ENCODE measurements at places on chromosomes 6 and 20. TPM values are rescaled to one million over a fixed set of nuclear protein-coding genes. Genes with fewer than 3 reads are reported as not detected.

The TDRD6 gene
- total RNA-seq: 0.17 TPM

The DNAAF9 gene
- total RNA-seq: 29.9 TPM

DNA sequence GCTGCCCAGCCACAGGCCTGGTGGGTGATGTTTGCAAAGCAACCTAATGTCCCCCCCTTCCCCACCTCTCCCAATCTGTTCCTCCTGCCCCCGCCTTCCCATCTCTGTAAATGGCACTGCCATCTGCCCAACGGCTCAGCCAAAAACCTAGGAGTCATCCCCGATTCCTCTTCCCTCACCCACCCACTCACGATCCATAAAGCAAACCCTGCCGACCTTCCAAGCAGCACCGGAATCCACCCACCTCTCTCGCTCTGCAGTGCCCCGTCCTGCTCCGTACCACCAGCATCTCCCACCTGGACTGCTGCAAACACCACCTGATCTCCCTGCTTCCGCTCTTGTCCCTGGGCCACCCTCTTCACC, 37.6 kb downstream of the SULF2 start:
- DNase-seq: no peak

- no peak for DNase-seq
Observed at GRCh38 chr6:33147807-33148666, 44.2 kb downstream of the COL11A2 start.

- DNase-seq: no peak
Observed at GRCh38 chr6:44100088-44100550, 27.1 kb downstream of the MRPL14 start.

GRCh38 chr6:34423254-34423653, 2.6 kb downstream of the RPS10 start:
- DNase-seq: no peak

- DNase-seq: no peak
Observed at GRCh38 chr6:25083784-25084507, 148.2 kb upstream of the RIPOR2 start.

DNA sequence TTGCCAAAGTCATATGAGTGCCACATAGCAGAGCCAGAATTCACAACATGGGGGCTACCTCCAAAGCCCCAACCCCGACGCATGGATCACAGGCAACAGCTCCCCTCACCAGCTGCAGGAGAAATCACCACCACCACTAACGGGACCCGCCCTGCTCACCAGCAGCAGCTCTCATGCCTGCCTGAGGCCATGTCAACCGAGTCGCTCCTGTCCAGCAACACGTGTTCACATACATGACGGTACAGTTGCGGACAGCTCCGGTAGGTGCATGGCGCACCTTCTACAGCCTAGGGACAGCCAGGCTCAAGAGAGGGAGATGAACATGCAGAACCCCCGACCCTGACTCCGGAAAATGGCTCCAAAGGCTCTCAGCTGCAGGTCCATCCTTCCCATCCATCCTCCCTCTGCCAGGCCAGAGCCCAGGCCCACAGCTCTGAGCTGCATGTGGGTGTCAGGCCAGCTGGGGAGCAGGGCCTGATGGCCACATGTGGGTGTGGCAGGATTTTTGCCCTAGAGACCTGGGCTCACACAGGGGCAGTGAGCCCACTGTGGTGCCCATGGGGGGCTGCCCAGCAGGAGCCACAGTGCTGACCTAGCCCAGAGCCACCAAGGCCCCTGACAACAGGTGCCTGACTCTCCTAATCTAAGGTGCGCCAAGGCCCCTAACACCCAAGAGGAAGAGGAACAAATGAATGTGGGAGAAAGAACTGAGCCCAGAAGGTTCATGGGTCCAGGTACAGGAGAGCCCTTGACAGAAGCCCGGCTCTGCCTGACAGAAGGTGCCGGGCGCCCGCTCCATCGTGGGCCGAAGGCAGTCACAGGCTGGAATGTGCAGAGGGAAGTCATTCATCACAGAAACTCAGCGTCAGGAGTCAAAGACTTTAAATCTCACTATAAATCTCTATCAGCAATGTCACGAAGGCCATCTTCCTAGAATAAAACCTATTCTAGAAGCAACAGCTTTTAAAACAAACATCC, 10.5 kb downstream of the RPS6KA2 start:
- DNase-seq: no peak

DNA sequence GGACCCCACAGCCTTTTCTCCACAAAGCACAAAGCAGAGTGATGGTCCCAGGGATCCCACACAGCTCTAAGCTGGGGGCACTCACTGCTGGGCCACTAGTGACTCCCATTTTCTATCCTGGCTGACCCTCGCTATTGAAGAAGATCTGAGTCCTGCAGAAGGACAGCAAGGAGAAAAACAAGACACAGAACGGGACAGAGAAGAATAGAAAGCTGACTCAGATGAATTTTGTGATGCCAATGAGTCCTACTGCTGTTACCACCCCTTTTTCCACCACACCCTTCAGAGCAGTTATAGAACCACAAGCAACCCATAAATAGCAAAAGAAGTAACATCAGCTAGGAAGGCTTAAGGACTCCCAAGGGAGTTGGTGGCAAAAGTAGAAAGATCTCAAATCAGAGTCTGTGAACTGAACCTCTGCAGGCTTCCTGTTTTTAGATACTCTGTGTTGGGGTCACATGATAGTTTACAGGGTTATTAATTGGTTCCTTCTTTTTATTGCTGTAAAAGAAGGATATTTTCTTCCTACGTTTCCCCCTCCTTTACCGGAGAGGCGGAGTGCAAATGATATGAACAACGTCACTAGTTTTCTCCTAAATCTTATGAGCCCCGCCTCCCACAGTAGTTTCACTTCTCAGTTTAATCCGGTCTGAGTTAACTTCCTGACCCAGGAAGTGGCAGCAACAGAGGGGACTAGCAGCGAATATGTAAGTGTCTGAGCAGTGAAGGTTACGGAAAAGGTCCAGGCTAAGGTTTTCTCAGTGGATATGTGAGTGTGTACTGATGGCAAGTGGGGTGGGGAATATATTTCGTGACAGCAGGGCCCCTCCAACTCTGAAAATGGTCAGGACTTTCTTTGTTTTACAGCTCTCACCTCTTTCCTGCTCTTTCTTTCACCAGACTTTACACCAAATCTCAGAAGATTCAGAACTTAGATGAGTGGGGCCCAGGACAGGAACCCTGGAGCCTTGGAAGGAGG, at the start of gene TRIM38:
TSS of gene TRIM38 (plus strand) at position 654 of the 979 bp plus-strand sequence. CDS start 3,721 bp downstream, outside the sequence.
- DNase-seq: no peak

DNA sequence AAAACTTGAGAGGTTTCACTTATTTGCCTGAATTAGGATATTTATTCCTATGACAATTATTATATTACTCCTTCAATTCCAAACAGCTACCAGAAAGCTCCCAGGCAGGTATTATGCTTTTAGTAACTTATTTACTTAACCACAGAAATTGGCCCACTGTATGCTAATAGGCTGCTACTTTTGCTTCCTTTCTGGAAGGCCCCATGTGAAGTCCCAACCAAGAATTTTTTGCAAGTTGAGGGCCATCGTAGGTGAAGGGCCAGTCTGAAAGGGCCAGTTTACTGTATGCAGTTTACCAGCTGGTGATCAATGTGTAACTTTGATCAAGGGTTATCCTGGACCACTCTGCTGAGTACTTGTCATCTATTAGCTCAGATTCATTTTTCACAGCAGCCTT, 45.0 kb downstream of the EDN1 start:
- no peak for DNase-seq

GRCh38 chr20:4971064-4971463, 30.2 kb downstream of the SLC23A2 start:
- no peak for DNase-seq

GRCh38 chr6:155117785-155118184, 122.7 kb downstream of the TIAM2 start:
- no peak for DNase-seq
